Progenitor cell of endocrine pancreas (in vitro differentiated cells): ENCODE measurements at places on chromosomes 1 and 21. TPM values are rescaled to one million over a fixed set of nuclear protein-coding genes. Genes with fewer than 3 reads are reported as not detected.

GRCh38 chr1:108814343-108815125 lies 42.4 kb downstream of the AKNAD1 start:
- DNase-seq, result no peak
- H3K27me3 ChIP-seq, result no peaks in the 10 kb centered on the region
- peaks cover 1% of the 10 kb centered on the region for H3K36me3 ChIP-seq
- H3K27ac ChIP-seq, result peak overlapping the region; percentile 57

DNA sequence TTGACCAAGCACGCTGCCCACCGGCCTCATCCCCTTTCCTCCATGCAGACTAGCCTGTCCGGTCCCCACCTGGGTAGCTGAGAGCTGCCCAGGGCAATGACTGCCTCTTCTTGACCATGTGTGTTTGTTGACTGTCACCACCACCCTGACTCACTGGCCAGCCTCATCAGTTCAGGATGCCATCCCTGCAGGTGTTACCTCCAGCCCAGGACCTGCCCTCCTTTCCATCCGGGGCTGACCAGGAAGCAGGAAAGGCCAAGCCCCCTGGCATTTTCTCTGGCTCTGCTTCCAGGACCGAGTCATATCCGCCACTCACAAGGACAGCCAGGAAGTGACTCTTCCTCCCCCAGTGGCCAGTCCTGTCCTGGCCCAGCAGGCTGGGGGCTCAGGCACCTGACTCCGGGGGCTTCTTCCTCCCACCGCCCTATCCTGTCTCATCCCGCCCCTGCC lies 17.1 kb downstream of the EPHA2 start:
- peak overlapping the region; percentile 63 for H3K27ac ChIP-seq
- H3K4me3 ChIP-seq, result no peak overlapping the region
- peaks cover 20% of the 10 kb centered on the region for H3K4me1 ChIP-seq
- H3K27me3 ChIP-seq, result no peaks in the 10 kb centered on the region
- H3K36me3 ChIP-seq, result peaks cover 17% of the 10 kb centered on the region
- no peak for DNase-seq

DNA sequence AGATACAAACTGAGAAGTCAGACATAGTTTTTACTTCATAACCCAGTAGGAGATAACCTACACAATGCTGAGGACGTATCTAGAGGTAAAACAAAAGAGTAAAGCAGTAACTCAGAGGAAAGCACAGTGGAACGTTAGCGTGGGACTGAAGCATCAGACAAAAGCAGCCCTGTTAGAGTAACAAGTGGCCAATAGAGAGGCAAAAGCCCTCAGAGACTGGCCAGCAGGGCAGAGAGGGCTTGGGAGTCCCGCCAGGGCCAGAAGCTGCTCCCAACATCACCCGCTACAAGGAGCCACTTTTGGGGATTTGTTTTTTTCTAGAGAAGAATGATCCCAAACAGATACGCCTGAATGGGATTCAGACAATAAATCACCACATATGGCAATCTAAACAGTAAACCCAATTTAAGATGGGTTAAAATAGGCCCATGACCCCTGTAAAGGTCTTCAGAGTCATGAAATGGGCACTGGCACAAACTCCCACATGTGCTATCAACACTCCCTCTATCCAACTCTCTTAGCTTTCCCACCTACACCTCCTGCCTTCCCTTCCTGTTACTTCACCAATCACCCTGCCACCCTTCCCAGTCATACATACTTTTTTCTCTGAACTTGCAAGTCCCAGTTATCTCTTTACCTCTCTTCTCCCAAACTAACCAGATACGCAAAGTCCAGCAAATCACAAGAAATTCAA lies 17.2 kb downstream of the TADA1 start:
- H3K27me3 ChIP-seq, result no peaks in the 10 kb centered on the region
- no peak for DNase-seq
- peaks cover 22% of the 10 kb centered on the region for H3K36me3 ChIP-seq
- peaks cover 2% of the 10 kb centered on the region for H3K4me1 ChIP-seq
- no peak overlapping the region for H3K27ac ChIP-seq

GRCh38 chr21:46545363-46545762 lies 59.5 kb downstream of the S100B start:
- H3K4me1 ChIP-seq, result no peaks in the 10 kb centered on the region
- no peak overlapping the region for H3K4me3 ChIP-seq
- no peak overlapping the region for H3K27ac ChIP-seq
- no peak for DNase-seq

DNA sequence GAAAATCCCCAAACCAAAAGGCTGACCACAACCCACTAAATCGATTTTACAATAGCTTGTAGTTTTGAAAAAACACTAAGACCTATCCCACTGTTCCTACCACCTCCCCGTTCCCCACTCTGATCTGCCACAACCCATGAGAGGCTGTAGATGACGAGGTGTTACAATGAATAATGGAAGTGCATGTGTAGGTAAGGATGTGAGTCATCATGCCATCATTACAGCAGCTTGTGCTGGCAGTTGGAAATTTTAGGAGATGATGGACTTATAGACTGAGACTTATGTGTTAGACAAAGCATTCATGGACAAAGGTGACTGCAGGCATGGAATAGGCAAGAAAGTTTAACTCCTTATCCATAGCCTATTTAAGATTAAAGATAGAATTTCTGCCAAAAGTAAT lies 184.7 kb upstream of the CACYBP start:
- H3K4me3 ChIP-seq, result no peak overlapping the region
- DNase-seq, result no peak
- H3K4me1 ChIP-seq, result peaks cover 19% of the 10 kb centered on the region
- no peaks in the 10 kb centered on the region for H3K27me3 ChIP-seq

GRCh38 chr1:171566467-171566866 lies 55.6 kb upstream of the MYOCOS start:
- peaks cover 3% of the 10 kb centered on the region for H3K4me1 ChIP-seq
- H3K4me3 ChIP-seq, result no peak overlapping the region
- H3K27me3 ChIP-seq, result no peaks in the 10 kb centered on the region
- DNase-seq, result no peak
- no peak overlapping the region for H3K27ac ChIP-seq
- H3K36me3 ChIP-seq, result peaks cover 21% of the 10 kb centered on the region

GRCh38 chr1:208967334-208967733 lies 616.2 kb upstream of the CAMK1G start:
- no peak for DNase-seq
- no peaks in the 10 kb centered on the region for H3K36me3 ChIP-seq
- no peak overlapping the region for H3K4me3 ChIP-seq
- peaks cover 37% of the 10 kb centered on the region for H3K27me3 ChIP-seq
- H3K27ac ChIP-seq, result no peak overlapping the region
- H3K4me1 ChIP-seq, result no peaks in the 10 kb centered on the region

- peaks cover 44% of the 10 kb centered on the region for H3K4me1 ChIP-seq
- H3K36me3 ChIP-seq, result no peaks in the 10 kb centered on the region
- H3K27ac ChIP-seq, result peak overlapping the region; percentile 81
- DNase-seq, result no peak
Observed at GRCh38 chr1:205319081-205320018, 2.2 kb downstream of the NUAK2 start.

- DNase-seq, result no peak
- no peak overlapping the region for H3K27ac ChIP-seq
- peaks cover 12% of the 10 kb centered on the region for H3K36me3 ChIP-seq
- H3K27me3 ChIP-seq, result no peaks in the 10 kb centered on the region
- H3K4me3 ChIP-seq, result no peak overlapping the region
Observed at GRCh38 chr21:15751037-15751436, 21.3 kb downstream of the USP25 start.

- H3K4me3 ChIP-seq, result no peak overlapping the region
- H3K27me3 ChIP-seq, result peaks cover 10% of the 10 kb centered on the region
- H3K4me1 ChIP-seq, result no peaks in the 10 kb centered on the region
- DNase-seq, result no peak
- H3K36me3 ChIP-seq, result no peaks in the 10 kb centered on the region
- H3K27ac ChIP-seq, result no peak overlapping the region
Observed at GRCh38 chr1:65939191-65939590, 146.5 kb downstream of the PDE4B start.

DNA sequence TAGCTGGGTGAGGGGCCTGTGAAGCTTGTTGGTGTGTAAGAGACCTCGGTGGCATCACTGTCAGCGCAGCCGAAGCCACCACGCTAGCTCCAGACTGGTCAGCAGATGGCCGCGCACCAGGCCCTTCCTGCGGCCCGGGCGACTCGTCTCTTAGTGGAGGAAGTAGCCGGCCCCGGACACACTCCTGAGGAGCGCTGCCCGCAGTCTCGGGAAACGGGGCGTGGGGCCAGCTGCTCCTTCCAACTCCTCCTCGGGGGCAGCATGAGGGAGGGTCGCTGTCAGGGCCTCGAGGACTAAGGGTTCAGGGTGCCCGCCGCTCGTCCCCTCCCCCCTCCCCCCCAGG lies 20.4 kb downstream of the H3-3A start:
- H3K36me3 ChIP-seq, result no peaks in the 10 kb centered on the region
- H3K4me3 ChIP-seq, result peak overlapping the region; percentile 87
- H3K27ac ChIP-seq, result no peak overlapping the region
- peak; percentile 32 for DNase-seq

DNA sequence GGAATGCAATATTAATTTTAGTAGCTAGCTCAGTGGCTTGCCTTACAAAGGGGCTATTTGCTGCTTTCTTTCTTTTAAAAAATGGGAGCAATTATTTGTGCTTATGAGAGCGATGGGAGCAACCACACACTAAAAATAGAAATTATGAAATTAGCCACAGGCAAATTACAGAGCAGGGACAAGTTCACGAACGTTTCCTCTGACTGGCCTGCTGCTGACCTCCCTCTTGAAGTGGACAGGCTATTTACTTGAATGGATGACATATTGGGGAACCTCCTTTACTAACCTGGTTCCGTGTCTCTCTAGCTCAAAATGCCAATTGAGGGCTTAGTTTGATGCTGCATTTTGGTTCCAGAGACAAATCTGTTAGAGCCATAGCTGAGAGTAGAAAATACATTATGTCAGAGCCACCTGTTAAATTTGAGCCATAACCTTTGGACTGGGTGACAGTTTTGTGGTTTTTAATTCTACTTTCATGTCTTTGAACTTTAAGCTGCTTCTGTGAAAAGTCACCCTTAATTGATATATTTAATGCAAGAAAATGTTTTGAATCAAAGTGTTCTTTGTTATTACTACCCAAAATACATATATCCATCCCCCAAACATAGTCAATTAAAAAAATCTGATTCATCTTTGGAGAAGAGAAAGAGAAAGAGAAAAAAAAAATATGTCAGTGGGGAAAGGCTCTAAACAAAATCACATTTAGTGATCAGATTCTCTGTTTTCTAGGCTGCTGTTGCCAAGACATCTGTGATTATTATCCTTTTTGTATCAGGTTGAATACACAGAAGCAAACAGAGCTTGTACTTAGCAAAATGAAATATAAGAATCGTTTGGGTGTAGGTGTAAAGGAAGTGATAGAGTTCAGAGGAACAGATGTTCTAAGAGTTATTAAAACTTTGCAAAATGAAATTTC lies 351.9 kb downstream of the ADGRL2 start:
- peaks cover 3% of the 10 kb centered on the region for H3K27me3 ChIP-seq
- H3K4me1 ChIP-seq, result peaks cover 15% of the 10 kb centered on the region
- no peak overlapping the region for H3K4me3 ChIP-seq
- DNase-seq, result no peak

GRCh38 chr1:211951856-211952255 lies 83.5 kb downstream of the INTS7 start:
- peaks cover 12% of the 10 kb centered on the region for H3K4me1 ChIP-seq
- no peaks in the 10 kb centered on the region for H3K27me3 ChIP-seq
- H3K27ac ChIP-seq, result no peak overlapping the region

GRCh38 chr1:211257826-211258225 lies 1.3 kb upstream of the RCOR3 start:
- peaks cover 4% of the 10 kb centered on the region for H3K36me3 ChIP-seq
- H3K27ac ChIP-seq, result peak overlapping the region; percentile 97
- H3K4me3 ChIP-seq, result peak overlapping the region; percentile 88
- peaks cover 21% of the 10 kb centered on the region for H3K4me1 ChIP-seq
- no peak for DNase-seq

- peak overlapping the region; percentile 42 for H3K27ac ChIP-seq
- H3K4me1 ChIP-seq, result peaks cover 33% of the 10 kb centered on the region
- no peaks in the 10 kb centered on the region for H3K36me3 ChIP-seq
- no peak overlapping the region for H3K4me3 ChIP-seq
Observed at GRCh38 chr1:234538930-234539649, 60.1 kb upstream of the TARBP1 start.

GRCh38 chr1:93961906-93962305 lies 52.7 kb upstream of the GCLM start:
- H3K4me3 ChIP-seq, result no peak overlapping the region
- H3K27me3 ChIP-seq, result peaks cover 7% of the 10 kb centered on the region

DNA sequence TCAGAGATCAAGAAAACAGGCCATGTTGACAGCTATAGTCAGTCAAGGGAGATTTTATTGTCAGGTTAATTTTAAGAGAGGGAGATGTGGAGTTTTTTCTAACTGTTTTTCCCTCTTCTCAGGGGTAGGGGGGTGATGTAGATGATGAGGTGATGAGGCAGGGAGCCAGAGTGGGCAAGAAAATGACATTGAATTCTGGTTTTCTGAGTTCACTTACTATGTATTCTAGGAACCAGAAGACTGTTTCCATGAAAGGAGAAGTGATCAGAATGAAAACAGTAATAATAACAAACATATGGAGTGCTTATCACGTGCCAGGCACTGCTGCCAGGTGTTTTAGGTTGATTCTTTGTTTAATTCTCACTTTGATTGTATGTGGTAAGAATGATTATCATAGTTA lies 40.2 kb downstream of the CASQ2 start:
- H3K4me3 ChIP-seq, result no peak overlapping the region
- H3K27me3 ChIP-seq, result no peaks in the 10 kb centered on the region
- H3K4me1 ChIP-seq, result peaks cover 17% of the 10 kb centered on the region
- peak overlapping the region; percentile 8 for H3K27ac ChIP-seq
- DNase-seq, result no peak

DNA sequence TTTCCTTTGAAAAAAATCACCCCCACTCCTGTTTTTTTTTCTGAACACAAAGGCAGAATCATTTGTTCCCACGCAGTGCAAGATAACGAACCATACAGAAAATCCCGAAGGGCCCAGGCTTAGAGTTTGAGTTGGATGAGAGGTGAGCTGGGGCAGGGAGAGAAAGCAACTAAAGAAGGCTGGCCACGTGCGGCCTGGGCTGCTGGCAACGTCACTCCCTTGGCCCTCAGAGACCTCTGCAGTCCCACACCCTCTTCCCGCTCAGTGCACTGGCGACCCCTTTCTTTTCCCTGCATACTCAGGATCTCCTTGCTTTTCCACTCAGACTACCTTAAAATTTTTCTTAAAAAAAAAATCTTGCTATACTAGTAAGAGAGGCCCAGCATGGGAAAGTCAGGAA lies 28.2 kb upstream of the CRNN start:
- no peaks in the 10 kb centered on the region for H3K4me1 ChIP-seq
- no peak for DNase-seq
- no peak overlapping the region for H3K27ac ChIP-seq
- H3K36me3 ChIP-seq, result no peaks in the 10 kb centered on the region

- H3K27ac ChIP-seq, result no peak overlapping the region
- H3K36me3 ChIP-seq, result no peaks in the 10 kb centered on the region
- DNase-seq, result no peak
- H3K4me3 ChIP-seq, result no peak overlapping the region
Observed at GRCh38 chr21:37642493-37642892, 273.8 kb downstream of the KCNJ6 start.

GRCh38 chr1:150388241-150388640 lies 24.3 kb downstream of the RPRD2 start:
- no peaks in the 10 kb centered on the region for H3K36me3 ChIP-seq
- no peak overlapping the region for H3K27ac ChIP-seq
- no peaks in the 10 kb centered on the region for H3K27me3 ChIP-seq
- no peak for DNase-seq
- no peak overlapping the region for H3K4me3 ChIP-seq

The HAO2 gene
- not detected in 2 replicates for total RNA-seq

The KPRP gene
- total RNA-seq, result not detected in 2 replicates

The SLC25A34 gene
- 5.5 and 6.0 TPM in 2 replicates for total RNA-seq

The PAFAH2 gene
- total RNA-seq, result 12.8 and 14.5 TPM in 2 replicates

The NTMT2 gene
- total RNA-seq, result not detected in 2 replicates

The ERRFI1 gene
- total RNA-seq, result 138 and 139 TPM in 2 replicates

The PTGER3 gene
- total RNA-seq, result 3.0 and 3.1 TPM in 2 replicates

The RPTN gene
- not detected in 2 replicates for total RNA-seq

The PPM1J gene
- total RNA-seq, result 0.43 and 0.71 TPM in 2 replicates

The CENPL gene
- total RNA-seq, result 11.6 and 12.0 TPM in 2 replicates
